ENCODE measurements at places on chromosomes 2 and 18. TPM values are rescaled to one million over a fixed set of nuclear protein-coding genes. Genes with fewer than 3 reads are reported as not detected.

The C2orf49 gene
- 29.7 TPM for total RNA-seq

The MAB21L4 gene
- total RNA-seq, result not detected

The TSGA10 gene
- 6.6 TPM for total RNA-seq

The NAT8 gene
- total RNA-seq, result not detected

The KCNF1 gene
- 0.15 TPM for total RNA-seq

The ADGRF3 gene
- total RNA-seq, result 0.04 TPM

- no peak for DNase-seq
Measured at GRCh38 chr2:238382381-238382781, 44.3 kb upstream of the ASB1 start.

GRCh38 chr18:35163014-35163539 is 77.8 kb upstream of the ZNF397 start:
- no peak for DNase-seq

- no peak for DNase-seq
Measured at GRCh38 chr2:238267884-238268680, 20.3 kb downstream of the PER2 start.

GRCh38 chr2:152200565-152201465 is 25.3 kb upstream of the STAM2 start:
- peak; percentile 2 for DNase-seq

- no peak for DNase-seq
Measured at GRCh38 chr2:44672431-44672830, 269.1 kb upstream of the SIX3 start.

DNA sequence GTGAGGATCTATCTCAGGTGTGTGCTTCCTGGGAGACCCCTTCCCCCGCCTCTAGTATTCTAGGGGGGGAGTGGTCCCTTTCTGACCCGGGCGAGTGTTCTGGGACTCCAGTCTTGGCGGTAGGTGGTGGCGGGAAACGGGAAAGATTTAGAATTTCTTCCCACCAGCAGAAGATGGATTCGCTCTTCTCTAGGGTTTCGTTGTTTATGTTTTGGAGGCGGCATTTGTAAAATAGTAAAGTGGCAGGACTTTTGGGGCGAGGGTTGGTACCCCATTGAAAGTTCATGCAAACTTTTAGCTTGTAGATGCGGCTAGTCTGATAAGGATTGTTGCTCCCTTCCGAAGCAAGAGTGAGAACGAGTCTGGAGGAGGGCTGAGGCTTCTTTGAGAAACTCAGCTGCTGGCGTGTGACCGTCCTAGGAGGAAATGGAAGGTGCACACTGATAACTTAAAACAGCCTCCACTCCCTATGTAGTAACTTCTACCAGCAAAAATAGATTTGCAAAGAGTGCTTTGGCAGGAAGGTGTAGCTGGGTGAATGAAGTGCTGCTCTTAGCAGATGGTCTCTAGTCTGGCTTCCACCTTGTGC is 412 bp downstream of the GPD2 start:
- DNase-seq, result peak; percentile 33

DNA sequence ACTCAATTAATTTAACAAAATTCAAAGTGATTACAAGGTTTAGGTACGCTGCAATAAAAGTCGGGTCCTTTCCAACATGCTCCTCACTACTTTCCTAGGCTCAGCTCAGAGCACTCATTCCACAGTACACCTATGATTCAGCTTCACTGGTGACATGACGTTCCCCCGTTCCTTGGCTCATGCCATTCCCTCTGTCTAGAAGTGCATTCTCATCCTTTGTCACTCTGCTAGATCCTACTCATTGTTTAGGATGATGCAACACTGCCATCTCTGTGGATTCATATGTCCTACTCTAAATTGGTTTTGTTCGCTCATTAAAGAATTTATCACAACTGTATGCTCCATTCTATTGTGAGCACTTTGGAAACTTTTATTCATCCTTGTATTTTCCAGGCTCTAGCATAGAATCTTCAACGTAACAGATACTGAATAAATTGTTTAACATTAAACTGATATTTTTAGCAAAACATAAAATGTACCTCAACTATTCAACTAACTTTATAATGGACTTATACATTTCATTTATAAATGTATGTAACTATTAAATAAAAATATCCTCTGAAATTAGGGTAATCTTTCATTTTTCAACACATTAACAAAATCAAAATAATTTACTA is 78.6 kb downstream of the FAM228A start:
- DNase-seq, result no peak

GRCh38 chr2:149189769-149190168 is 140.6 kb upstream of the LYPD6 start:
- DNase-seq, result no peak

GRCh38 chr2:105072039-105072438 is 34.2 kb downstream of the MRPS9 start:
- no peak for DNase-seq

GRCh38 chr2:113854970-113855740 is 34.7 kb upstream of the ACTR3 start:
- DNase-seq, result no peak

DNA sequence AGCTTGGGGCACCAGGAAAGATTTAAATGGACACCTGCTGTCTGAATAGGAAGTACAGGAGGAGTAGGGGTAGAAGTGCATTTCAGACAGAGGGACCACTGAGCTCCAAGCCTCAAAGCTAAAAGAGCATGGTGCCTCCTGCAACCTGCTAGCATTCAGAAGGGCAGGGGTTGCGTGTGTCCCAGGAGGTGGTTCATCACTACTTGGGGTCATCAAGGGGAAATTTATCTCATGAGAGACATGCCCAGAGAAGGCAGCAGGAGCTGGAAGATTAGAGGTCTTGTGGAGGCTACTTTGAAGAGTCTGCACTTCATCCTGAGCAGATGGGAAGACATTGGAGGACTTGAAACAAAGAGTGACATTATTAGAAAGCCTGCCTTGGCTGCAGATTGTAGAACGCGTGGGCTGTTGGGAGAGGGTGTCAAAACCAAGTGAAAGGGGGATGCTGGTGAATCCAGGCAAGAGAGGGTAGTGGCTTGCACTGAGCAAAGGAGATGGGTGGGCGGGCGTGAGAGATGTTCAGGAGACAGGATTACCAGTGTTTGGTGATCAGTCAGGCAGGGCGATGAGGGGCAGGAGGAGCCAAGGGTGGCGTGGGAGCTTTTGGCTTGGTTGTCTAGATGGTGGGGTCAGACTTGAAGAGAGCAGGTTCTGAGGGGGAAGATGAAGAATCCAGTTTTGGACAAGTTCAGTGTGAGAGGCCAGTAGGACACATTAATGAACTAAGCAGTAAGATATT is 154.0 kb downstream of the DYSF start:
- DNase-seq, result no peak

GRCh38 chr2:11988691-11989353 is 242.4 kb downstream of the LPIN1 start:
- no peak for DNase-seq

All from neural progenitor cell (in vitro differentiated cells).